ENCODE measurements at places on chromosomes 1 and 21. TPM values are rescaled to one million over a fixed set of nuclear protein-coding genes. Genes with fewer than 3 reads are reported as not detected.

GRCh38 chr1:22747021-22747734 lies 36.5 kb downstream of the EPHB2 start:
- peak; percentile 91 for DNase-seq
- no peak overlapping the region for H3K4me3 ChIP-seq
- no peaks in the 10 kb centered on the region for H3K36me3 ChIP-seq
- peaks cover 37% of the 10 kb centered on the region for H3K4me1 ChIP-seq

DNA sequence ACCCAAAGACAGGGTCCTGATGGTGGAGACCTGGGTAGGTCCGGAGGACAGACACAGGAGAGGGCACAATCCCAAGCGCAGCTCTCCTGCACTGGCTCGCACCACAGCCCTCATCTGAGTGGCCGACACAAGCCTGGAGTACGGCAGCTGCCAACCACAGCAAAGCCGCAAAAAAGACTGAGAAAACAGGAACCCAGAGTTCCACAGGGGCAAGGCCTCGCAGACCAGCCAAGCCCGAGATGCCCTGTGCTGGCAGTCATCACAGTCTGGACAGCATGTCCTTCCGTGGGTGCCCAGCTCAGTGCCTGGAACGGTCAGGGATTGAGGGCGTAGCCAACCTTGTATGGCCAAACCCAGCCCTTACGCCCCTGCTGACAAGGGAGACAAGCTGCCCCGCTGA lies 11.4 kb downstream of the ZBTB48 start:
- no peak overlapping the region for H3K4me3 ChIP-seq
- H3K27me3 ChIP-seq, result no peaks in the 10 kb centered on the region

DNA sequence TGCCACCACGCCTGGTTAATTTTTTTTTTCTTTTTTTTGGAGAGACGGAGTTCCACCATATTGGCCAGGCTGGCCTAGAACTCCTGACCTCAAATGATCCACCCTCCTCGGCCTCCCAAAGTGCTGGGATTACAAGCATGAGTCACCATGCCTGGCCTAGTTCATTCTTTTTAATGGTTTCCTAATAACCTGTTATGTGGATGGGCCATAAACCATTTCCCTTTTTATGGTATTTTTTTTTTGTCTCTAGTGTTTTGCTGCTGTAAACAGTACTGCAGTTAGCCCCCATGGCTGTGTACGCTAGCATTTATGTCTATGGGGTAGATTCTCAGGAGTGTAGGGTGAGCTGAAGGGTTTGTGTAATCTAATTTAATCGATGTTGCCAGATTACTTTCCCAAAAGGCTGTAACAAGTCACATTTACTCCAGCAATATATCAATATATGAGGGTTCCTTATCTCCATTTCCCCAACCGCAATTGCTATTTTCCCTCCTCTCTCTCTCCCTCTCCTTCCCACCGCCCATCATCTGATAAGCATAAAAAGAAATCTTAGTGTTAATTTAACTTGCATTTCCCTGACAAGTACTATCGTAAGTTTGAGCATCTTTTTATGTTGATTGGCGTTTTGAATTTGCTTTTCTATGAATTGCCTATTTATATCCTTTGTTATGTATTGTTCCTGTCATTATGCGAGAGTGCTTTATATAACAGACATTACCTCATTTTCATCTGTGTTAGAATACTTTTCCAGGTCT lies 28.7 kb downstream of the RCSD1 start:
- no peak overlapping the region for H3K27ac ChIP-seq
- H3K4me1 ChIP-seq, result peaks cover 12% of the 10 kb centered on the region
- no peak for DNase-seq
- H3K36me3 ChIP-seq, result no peaks in the 10 kb centered on the region
- H3K4me3 ChIP-seq, result no peak overlapping the region

GRCh38 chr21:26425576-26425975 lies 147.5 kb downstream of the CYYR1 start:
- no peaks in the 10 kb centered on the region for H3K27me3 ChIP-seq
- no peaks in the 10 kb centered on the region for H3K4me1 ChIP-seq
- H3K36me3 ChIP-seq, result no peaks in the 10 kb centered on the region
- H3K27ac ChIP-seq, result no peak overlapping the region

GRCh38 chr21:43602266-43603232 lies 56.7 kb downstream of the HSF2BP start:
- no peaks in the 10 kb centered on the region for H3K27me3 ChIP-seq
- DNase-seq, result no peak
- no peak overlapping the region for H3K27ac ChIP-seq
- peaks cover 38% of the 10 kb centered on the region for H3K4me1 ChIP-seq
- no peak overlapping the region for H3K4me3 ChIP-seq

The SLC25A34 gene
- polyA plus RNA-seq, result 1.1 TPM

The LRRN2 gene
- polyA plus RNA-seq, result not detected

The KRTAP19-3 gene
- polyA plus RNA-seq, result not detected

Measured in IMR-90 (cell line).